HFFc6 (cell line): ENCODE measurements at places on chromosomes 11 and 22. TPM values are rescaled to one million over a fixed set of nuclear protein-coding genes. Genes with fewer than 3 reads are reported as not detected.

CRYBB2 gene
- total RNA-seq: 0.34 and 0.37 TPM in 2 replicates

CASP1 gene
- total RNA-seq: 12.6 to 23.3 TPM (median 13.8 TPM) in 3 replicates

AP5B1 gene
- total RNA-seq: 9.9 to 11.1 TPM (median 10.0 TPM) in 3 replicates

MUC2 gene
- total RNA-seq: not detected in 3 replicates

VPREB3 gene
- not detected in 3 replicates for total RNA-seq

PTGDR2 gene
- total RNA-seq: not detected in 2 replicates

APOL4 gene
- not detected in 2 replicates for total RNA-seq

PGA5 gene
- not detected in 3 replicates for total RNA-seq

GPHA2 gene
- total RNA-seq: not detected in 2 replicates

CHADL gene
- 0.26 to 0.46 TPM (median 0.37 TPM) in 3 replicates for total RNA-seq

HSPB2 gene
- 1.4 and 7.8 TPM in 2 replicates for total RNA-seq

GLYAT gene
- not detected in 3 replicates for total RNA-seq
